ENCODE measurements at places on chromosomes 6 and 20.

DNA sequence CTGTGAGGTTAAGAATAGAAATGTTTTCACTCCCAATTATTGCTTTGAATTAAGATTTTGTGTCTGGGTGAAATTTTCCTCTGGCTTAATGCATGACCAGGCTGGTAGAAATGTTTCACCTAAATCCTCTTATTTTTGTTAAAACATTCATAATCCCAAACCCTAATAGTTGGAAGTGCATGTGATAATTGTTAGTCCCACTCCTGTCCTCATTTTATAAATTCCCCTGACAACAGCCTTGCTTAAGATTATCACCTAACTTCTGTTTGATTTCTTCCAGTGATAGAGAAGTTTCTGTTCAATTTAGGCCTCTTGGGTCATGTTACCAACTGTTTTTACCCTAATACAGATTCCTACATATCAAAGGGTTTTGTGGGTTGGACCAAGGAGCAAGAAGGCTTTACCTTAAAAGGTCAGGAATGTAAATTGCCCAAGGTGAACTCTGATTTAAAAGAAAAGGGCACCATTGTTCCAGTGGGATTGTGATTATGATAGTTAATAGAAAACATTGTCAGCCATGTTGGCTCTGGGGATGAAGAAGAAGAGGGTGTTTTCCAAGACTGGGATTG is 158.7 kb upstream of the CENPW start:
- DNase-seq, result no peak
- no peak overlapping the region for H3K27ac ChIP-seq
- no peak overlapping the region for H3K4me3 ChIP-seq
- H3K36me3 ChIP-seq, result no peaks in the 10 kb centered on the region

DNA sequence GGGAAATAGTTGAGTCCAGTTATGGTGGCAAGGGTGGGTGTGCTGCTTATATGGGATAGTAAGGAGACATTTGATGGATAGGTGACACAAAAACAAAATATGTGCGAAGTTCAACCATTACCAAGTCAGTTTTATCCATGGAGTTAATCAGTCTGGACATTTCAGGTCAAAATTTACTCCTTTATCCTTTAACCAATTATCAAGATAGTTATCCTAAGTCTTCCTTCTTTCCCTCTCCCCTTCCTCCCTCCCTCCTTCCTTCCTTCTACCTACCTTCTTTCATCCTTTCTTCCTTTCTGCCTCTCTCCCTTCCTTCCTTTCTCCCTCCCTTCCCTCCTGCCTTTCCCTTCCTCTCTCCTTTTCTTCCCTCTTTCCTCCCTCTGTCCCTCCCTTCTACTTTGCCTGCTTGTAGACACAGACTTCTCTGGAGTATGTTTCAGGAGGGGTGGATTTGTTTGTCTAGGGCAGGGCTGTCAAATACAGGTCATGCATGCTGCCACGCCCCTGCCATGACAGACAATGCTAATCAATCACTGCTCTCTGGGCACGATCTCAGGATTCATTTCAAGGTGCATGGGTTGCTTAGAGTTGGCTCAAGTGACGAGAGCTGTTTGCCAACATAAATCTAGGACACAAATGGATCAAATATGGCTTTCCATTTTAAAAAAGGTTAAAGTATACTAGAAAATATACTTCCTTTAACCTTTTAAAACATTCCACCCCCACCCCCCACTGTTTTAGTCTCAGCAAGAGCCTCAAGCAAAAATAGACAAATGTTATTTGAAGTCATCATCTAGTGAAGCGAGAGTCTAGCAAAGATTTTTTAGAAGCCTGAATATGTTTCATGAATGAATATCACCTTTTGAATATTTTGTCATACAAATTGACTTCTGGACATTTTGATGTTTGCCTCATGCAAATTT is 281.6 kb upstream of the CITED2 start:
- no peak for DNase-seq
- H3K4me1 ChIP-seq, result no peaks in the 10 kb centered on the region
- H3K27ac ChIP-seq, result no peak overlapping the region
- no peak overlapping the region for H3K4me3 ChIP-seq
- H3K27me3 ChIP-seq, result no peaks in the 10 kb centered on the region

- no peak for DNase-seq
- no peak overlapping the region for H3K27ac ChIP-seq
- no peaks in the 10 kb centered on the region for H3K27me3 ChIP-seq
Measured at GRCh38 chr6:152229330-152229729, 407.8 kb downstream of the SYNE1 start.

DNA sequence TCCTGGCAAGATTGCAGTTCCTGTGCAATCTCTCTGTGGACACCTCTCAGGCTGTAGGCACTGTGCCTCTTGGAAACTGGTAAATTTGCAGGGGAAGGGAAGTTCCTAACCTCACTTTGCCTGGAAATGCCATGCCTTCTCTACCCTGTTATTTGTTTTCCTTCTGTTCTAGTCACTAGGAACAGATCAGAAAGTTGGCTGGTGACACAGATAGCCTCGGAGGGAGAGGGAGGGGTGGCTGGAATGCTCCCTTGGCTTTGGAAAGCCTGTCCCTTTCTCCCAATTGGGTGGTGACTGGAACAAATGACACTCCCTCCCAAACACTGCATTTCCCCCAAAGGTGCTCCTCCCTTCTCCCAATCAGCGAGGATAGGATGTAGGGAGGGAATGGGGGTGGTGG is 131.5 kb upstream of the F13A1 start:
- H3K27me3 ChIP-seq, result no peaks in the 10 kb centered on the region
- H3K27ac ChIP-seq, result no peak overlapping the region
- no peaks in the 10 kb centered on the region for H3K4me1 ChIP-seq
- DNase-seq, result no peak

DNA sequence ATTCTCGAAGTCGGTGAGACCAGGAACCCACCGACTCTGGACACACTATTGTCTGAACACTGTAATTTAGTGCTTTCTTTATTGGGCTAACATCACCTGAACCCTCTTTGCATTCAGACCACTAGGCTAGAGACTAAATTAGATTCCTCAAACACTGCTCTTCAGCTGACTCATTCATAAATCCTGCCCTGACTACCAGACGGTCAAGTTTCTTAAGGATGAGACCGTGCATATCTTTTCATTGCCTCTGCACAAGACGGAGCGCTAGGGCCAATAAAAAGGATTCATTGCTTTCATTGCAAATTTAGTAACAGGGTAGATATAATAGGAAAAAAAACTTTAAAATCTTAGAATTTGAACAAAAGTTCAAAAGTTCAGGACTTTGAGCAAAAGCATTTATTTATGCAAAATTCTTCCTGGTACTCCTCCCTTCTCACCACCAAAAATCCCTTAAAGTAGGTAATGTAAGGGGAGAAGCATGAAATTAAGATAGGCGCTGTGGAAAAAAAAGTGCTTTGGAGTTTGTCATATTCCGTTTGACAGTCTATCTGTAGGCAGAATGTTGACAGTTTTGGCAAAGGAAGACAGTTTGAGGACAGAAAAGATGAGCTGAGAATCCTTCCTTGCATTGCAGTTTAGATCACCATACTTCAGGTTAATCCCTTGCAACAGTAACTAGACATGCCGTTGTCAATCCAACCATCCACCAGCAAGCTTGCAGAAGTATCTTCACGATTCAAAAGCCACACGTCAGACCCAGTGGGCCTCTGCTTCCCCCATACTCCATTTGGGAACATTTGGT is 328.6 kb upstream of the JARID2 start:
- no peak overlapping the region for H3K4me3 ChIP-seq
- no peaks in the 10 kb centered on the region for H3K36me3 ChIP-seq
- H3K27ac ChIP-seq, result no peak overlapping the region

DNA sequence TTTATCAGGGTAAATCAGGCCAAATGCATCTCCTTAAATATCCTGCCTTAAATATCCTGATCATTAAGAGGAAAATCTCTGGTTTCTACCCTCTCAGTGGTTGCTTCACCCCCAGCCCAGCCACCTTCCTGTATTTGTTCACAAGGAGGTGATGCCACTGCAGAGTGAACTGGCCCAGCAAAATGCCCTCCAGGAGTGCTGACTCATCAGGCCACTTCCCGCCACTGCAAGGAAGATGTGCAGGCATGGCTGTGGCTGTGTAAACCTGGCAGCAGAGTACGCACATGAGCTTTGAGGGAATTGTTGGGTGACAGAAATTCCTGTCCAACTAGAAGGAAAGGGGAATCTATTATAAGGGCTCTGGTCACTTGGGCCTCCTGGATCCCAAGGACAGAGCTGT is 13.8 kb downstream of the NQO2 start:
- H3K27ac ChIP-seq, result no peak overlapping the region
- H3K4me1 ChIP-seq, result no peaks in the 10 kb centered on the region
- peaks cover 15% of the 10 kb centered on the region for H3K36me3 ChIP-seq

- H3K4me1 ChIP-seq, result no peaks in the 10 kb centered on the region
- no peak overlapping the region for H3K27ac ChIP-seq
- no peaks in the 10 kb centered on the region for H3K27me3 ChIP-seq
Measured at GRCh38 chr6:83594941-83595340, 82.6 kb downstream of the PRSS35 start.

- H3K4me3 ChIP-seq, result no peak overlapping the region
- no peak overlapping the region for H3K27ac ChIP-seq
- peaks cover 14% of the 10 kb centered on the region for H3K36me3 ChIP-seq
- no peak for DNase-seq
- H3K27me3 ChIP-seq, result no peaks in the 10 kb centered on the region
Measured at GRCh38 chr6:53014063-53014462, 19.0 kb upstream of the GSTA4 start.

- no peaks in the 10 kb centered on the region for H3K36me3 ChIP-seq
- H3K27me3 ChIP-seq, result no peaks in the 10 kb centered on the region
Measured at GRCh38 chr6:121436960-121437850, 1.8 kb downstream of the GJA1 start.

- no peaks in the 10 kb centered on the region for H3K36me3 ChIP-seq
- no peak for DNase-seq
- H3K27ac ChIP-seq, result no peak overlapping the region
- H3K27me3 ChIP-seq, result no peaks in the 10 kb centered on the region
Measured at GRCh38 chr6:72969666-72970065, 255.6 kb downstream of the KHDC1L start.

GRCh38 chr6:33236328-33236727 is 28.0 kb downstream of the RING1 start:
- H3K36me3 ChIP-seq, result no peaks in the 10 kb centered on the region
- H3K4me3 ChIP-seq, result no peak overlapping the region
- no peaks in the 10 kb centered on the region for H3K4me1 ChIP-seq

GRCh38 chr6:139442188-139442671 is 67.8 kb upstream of the CITED2 start:
- no peak overlapping the region for H3K27ac ChIP-seq
- H3K27me3 ChIP-seq, result no peaks in the 10 kb centered on the region
- no peak for DNase-seq
- H3K4me1 ChIP-seq, result no peaks in the 10 kb centered on the region

- no peaks in the 10 kb centered on the region for H3K36me3 ChIP-seq
- no peak for DNase-seq
- no peak overlapping the region for H3K27ac ChIP-seq
- no peaks in the 10 kb centered on the region for H3K4me1 ChIP-seq
- no peaks in the 10 kb centered on the region for H3K27me3 ChIP-seq
Measured at GRCh38 chr6:82761674-82762345, 303.8 kb downstream of the UBE3D start.

- no peak overlapping the region for H3K4me3 ChIP-seq
- H3K36me3 ChIP-seq, result peaks cover 7% of the 10 kb centered on the region
- no peaks in the 10 kb centered on the region for H3K4me1 ChIP-seq
- H3K27me3 ChIP-seq, result no peaks in the 10 kb centered on the region
- DNase-seq, result no peak
Measured at GRCh38 chr20:35066194-35066593, 26.4 kb downstream of the TRPC4AP start.

DNA sequence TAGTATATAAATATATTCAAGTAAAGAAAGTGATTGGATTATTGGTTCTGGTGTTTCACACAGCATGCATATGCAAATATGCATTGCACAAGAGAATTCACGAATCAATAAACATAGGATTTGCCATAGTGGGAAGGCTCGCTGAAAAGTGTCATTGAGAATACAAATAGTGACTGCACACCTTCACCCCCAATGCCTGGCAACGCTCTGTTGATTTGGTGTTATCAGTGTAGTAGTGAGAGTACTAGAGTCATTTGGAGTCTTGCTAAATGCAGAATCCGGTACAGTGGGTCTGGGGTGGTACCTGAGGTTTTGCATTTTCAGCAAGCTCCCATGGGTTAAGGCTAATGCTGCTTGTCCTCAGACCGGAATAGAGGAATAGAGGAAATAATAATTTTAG is 49.7 kb upstream of the NAA20 start:
- DNase-seq, result no peak
- no peaks in the 10 kb centered on the region for H3K27me3 ChIP-seq
- no peaks in the 10 kb centered on the region for H3K4me1 ChIP-seq
- H3K4me3 ChIP-seq, result no peak overlapping the region
- no peak overlapping the region for H3K27ac ChIP-seq
- no peaks in the 10 kb centered on the region for H3K36me3 ChIP-seq

DNA sequence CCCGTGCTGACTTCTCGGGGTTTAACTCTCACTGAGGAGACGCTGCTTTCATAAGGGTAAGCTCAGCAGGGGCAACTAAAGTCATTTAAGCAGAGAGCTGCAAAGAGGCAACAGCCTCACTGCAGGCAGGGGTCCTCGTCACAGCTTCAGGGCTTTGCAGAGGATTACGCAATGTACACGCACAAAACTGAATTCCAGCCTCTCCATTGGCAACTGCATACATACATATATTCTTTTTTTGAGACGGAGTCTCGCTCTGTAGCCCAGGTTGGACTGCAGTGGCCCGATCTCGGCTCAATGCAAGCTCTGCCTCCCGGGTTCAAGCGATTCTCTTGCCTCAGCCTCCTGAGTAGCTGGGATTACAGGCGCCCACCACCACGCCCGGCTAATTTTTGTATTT is 2.4 kb downstream of the GMEB2 start:
- no peak overlapping the region for H3K27ac ChIP-seq
- no peaks in the 10 kb centered on the region for H3K27me3 ChIP-seq
- H3K4me1 ChIP-seq, result peaks cover 25% of the 10 kb centered on the region
- no peak for DNase-seq
- H3K4me3 ChIP-seq, result no peak overlapping the region

- H3K4me1 ChIP-seq, result peaks cover 3% of the 10 kb centered on the region
- no peak overlapping the region for H3K4me3 ChIP-seq
- no peaks in the 10 kb centered on the region for H3K36me3 ChIP-seq
- no peak overlapping the region for H3K27ac ChIP-seq
- H3K27me3 ChIP-seq, result peaks cover 5% of the 10 kb centered on the region
Measured at GRCh38 chr20:41655962-41656618, 37.9 kb upstream of the CHD6 start.

GRCh38 chr6:57313711-57314471 is 3.5 kb upstream of the PRIM2 start:
- H3K27me3 ChIP-seq, result no peaks in the 10 kb centered on the region
- no peak overlapping the region for H3K27ac ChIP-seq
- no peak for DNase-seq
- H3K4me3 ChIP-seq, result no peak overlapping the region
- no peaks in the 10 kb centered on the region for H3K36me3 ChIP-seq
- H3K4me1 ChIP-seq, result peaks cover 8% of the 10 kb centered on the region

- DNase-seq, result peak; percentile 65
- H3K27me3 ChIP-seq, result peaks cover 35% of the 10 kb centered on the region
- H3K4me1 ChIP-seq, result peaks cover 22% of the 10 kb centered on the region
- H3K4me3 ChIP-seq, result peak overlapping the region; percentile 65
- no peaks in the 10 kb centered on the region for H3K36me3 ChIP-seq
Measured at GRCh38 chr6:13924146-13924948, 405 bp upstream of the RNF182 start.

- H3K36me3 ChIP-seq, result no peaks in the 10 kb centered on the region
- H3K4me3 ChIP-seq, result no peak overlapping the region
- DNase-seq, result peak; percentile 73
- no peak overlapping the region for H3K27ac ChIP-seq
- H3K27me3 ChIP-seq, result no peaks in the 10 kb centered on the region
Measured at GRCh38 chr6:132300323-132300949, 100.8 kb downstream of the MOXD1 start.

All from B cell (primary cell).